ENCODE measurements at places on chromosomes 3 and 15. TPM values are rescaled to one million over a fixed set of nuclear protein-coding genes. Genes with fewer than 3 reads are reported as not detected.

Gene LCTL
- 0.33 TPM for total RNA-seq

Gene RTP1
- total RNA-seq: 0.40 TPM

Gene FURIN
- 13.2 TPM for total RNA-seq

Gene GPR160
- total RNA-seq: 0.61 TPM

DNA sequence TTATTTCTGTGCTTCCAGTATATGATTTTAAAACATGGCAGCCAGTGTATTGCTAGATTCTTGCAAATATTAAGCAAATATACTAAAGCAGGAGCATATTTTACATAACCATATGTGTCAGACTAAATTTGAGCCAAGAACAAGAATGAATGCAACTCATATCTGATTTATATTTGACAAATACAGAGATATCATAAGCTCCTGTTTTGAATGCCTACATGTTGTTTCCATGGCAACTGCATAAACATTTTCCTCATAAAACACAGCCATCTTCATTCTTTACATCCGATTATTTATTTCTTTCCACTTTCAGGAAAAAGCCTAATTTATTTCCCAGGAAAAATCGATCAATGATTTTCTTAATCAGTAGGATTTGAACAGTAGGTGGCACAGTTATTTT, 172.2 kb upstream of the TSPAN3 start:
- DNase-seq: peak; percentile 77

DNA sequence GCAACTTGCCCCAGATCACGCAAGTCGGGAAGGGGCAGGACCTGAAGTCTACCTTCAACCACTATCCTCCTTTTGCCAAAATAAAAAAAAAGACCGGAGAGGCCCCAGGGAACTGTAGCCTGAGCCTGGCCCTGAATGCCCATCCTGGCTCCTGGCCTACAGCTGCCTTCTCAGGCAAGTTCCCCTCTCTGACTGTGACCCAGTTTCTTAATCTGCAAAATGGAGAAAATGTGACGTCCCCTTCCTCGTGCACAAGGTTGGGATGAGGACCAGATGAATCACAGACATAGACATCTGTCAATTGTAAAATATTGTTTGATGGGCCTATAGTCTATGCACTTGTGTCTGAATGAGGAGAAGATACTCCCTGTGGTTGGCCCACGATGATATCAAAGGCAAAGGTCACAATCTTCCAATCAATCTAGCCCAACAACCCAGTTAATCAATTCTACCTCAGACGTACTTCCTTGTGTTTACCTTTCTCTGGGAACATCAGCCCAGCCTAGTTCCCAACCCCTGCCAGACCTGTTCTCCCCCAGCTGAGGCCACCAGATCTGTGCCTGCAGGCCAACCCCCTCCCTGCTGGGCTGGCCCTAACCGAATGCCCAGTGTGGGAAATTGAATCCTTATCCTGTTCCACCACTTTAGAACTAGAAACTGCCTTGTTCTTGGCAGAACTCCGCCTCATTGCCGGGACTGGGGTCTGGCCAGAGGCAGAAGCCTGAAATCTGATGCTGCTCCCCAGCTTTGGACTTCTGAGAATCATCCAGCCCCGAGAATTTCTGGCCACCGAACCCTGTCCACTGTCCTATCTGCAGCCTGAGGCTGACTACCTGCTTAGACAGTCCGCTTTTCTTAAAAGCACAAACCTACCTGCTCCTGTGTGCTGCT, 101.8 kb upstream of the LIPC start:
- no peak for DNase-seq

GRCh38 chr3:124333931-124334640, 342.2 kb upstream of the ROPN1 start:
- DNase-seq: no peak

DNA sequence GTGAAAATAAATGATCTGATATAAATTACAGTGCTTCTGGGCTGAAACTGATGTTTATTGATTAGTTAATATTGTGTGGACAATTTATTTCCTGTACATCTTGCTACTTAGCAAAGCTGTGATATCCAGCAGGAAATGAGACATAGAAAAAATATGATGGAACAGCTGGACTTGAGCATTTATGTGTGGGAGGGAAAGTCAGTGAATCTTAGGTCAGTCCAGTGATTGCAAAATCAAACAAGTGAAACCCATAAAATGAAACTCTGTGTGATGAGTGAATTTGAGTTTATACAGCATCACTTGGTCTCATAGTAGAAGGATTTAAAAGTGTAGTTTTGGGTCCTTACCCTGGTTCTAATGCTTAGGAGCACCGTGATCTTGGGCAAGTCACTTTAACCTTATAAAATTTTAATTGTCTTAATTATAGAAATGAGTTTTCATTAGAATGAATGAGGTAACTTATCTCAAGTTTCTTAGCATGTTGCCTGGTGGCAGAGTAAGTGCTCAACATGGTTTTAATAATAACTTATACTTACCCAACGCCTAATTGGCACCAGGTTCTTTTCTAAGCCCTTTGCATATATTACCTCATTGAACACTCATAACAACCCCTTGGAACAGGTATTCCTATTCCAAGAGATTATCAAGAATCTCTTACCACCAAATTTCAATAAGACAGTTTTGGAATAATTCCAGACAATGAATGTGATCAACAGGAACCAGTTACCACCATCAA, 194.6 kb downstream of the ADAMTSL3 start:
- DNase-seq: no peak

DNA sequence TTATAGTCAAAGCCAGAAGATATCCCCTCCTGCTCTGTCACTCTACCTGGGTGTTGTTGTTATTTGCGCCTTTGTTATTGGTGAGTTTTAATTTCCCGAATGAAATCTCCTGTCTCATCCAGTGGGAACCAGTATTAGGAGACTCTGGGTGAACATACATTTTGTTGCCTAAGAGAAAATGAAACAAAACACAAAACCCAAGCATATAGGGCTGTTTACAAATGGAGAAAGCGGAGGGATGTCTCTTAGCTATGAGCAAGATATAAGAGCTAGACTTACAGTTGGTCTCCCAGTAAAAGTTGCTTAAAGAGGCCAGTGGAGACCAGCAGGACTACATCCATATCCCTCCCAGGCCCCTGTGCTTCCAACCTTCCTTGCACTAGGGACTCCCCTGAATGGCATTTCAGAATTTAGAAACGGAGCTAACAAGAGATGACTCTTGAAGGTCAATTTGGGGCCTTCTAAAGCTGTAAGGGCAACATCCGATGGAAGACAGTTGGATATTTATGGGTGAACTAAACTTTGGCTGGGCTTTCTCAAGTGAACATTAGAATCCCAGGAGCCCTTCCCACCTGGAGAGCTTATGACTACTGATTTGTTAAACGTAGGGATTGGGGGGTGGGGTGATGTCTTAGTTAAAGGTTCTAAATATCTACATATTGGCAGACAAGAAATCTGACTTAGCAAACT, 2.7 kb downstream of the EOMES start:
- DNase-seq: no peak

GRCh38 chr15:47409600-47409999, 307.7 kb upstream of the SEMA6D start:
- DNase-seq: no peak

DNA sequence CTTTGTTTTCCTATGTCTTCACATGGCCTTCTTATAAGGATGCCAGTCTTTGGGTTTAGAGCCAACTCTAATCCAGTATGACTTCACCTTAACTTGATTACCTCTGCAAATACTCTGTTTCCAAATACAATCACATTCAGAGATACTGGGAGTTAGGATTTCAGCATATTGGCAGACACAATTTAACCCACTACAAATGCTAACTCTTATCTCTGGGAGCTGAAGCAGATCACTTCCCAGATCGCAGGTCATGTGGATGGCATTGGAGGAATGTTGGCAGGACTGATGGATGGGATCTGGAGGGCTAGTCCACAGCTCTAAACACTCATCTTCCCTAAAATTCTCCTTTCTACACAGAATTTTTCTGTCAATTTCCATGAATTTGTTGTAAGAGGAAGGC, 46.2 kb upstream of the ADGRG7 start:
- no peak for DNase-seq

DNA sequence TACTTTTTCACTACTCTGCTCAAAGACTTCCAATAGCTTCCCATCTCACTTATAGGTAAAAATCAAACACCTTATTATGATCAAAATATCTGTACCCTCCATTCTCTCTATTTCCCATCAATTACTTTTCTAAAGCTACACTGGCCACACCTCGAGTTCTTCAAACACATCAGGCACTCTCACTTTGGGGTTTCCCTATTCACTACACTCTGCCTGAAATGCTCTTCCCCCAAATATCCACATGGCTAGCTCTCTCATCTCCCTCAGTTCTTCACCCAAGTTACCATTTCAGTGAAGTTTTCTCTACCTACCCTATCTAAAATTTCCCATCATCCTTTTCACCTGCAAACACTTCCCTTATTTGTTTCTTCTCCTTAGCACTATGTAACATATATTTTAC, 14.8 kb downstream of the UBE3A start:
- DNase-seq: no peak

- DNase-seq: peak; percentile 79
Measured at GRCh38 chr3:135809021-135809634, 156.4 kb upstream of the PPP2R3A start.

DNA sequence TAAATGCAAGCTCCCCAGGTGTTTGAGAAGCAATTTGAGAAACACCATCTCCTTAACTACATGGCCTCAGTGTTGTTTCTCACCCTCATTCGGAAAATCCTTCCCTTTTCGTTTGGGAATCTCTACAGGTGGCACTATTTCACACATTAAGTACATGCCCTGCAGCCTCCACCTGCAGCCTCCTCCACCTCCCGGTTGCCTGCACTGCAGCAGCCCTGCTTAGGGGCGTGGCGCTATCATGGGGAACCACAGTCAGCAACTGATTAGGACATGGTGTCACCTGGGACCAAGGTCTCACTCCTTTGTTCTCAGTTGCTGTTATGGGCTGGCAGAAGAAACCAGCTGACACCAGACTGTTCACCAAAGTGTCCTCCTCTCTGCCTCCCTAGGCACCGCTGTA, 11.7 kb upstream of the ZNF774 start:
- no peak for DNase-seq

GRCh38 chr15:74365598-74366445, 1.6 kb downstream of the CYP11A1 start:
- DNase-seq: peak; percentile 9

GRCh38 chr3:51099794-51100535, 285.1 kb upstream of the MANF start:
- peak; percentile 9 for DNase-seq

GRCh38 chr3:27971600-27971999, 249.5 kb upstream of the EOMES start:
- DNase-seq: no peak
